ENCODE measurements at places on chromosomes 2 and 18.

DNA sequence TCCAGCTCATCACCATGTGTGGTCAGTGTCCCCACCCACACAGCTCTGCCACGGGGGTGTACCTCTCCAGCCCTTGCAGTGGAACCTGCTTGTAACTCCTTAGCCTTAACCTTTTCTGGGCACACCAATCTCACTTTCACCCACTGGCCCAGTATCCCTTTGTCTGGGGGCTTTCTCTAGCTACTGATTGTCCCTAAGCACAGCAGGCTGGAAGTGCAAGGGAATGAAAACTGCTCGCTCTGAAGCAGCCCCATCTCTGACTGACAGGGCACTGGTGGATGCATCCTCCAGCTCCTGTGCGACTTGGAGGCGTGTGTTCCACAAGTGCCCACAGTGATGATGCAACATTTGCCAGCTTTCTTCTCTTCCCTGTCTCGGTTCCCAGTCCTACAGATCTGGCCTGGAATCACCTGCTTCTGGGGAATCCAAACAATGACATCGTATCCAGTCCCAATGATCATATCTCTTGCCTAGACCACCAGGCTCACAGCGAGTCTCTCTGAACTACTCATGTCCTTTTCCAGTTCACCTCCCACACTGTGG is 33.6 kb downstream of the SCTR start:
- DNase-seq, result no peak

DNA sequence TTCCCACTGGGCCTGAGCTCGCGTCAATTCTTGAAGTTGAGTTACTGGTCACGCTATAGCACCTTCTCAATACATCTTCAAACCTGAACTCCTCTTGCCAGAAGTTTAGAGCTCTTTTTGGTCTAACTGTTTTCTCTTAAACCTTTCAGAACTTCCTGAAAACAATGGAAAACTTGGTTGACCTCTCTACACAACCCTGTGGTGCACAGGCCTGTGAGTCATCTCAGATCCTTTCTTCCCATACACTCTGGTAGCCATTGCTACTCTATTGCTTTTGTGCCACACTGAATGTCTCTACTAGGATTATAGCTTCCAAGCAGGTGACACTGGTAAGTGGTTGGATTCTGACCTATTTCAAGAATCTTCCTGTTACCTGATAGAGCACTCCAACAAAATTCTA is 321.5 kb upstream of the FSIP2 start:
- no peak for DNase-seq

- no peak for DNase-seq
These were observed 23.8 kb upstream of the TEX44 start for GRCh38 chr2:231568785-231569435.

- no peak for DNase-seq
These were observed 19.9 kb upstream of the RAB31 start for GRCh38 chr18:9688036-9688741.

GRCh38 chr2:167814881-167815718 is 432.3 kb downstream of the STK39 start:
- DNase-seq, result no peak

- no peak for DNase-seq
These were observed 1992.5 kb upstream of the PIK3C3 start for GRCh38 chr18:39962546-39962945.

- no peak for DNase-seq
These were observed 5.7 kb upstream of the C2orf80 start for GRCh38 chr2:208195531-208195930.

GRCh38 chr18:25517881-25518715 is 166.1 kb upstream of the ZNF521 start:
- no peak for DNase-seq

- DNase-seq, result peak; percentile 17
These were observed at the start of gene PDE11A for GRCh38 chr2:178072383-178073301. Gene PDE11A (minus strand): TSS chr2:178072777. CDS start chr2:178072437, 340 bp downstream.

- DNase-seq, result no peak
These were observed 174.1 kb downstream of the UXS1 start for GRCh38 chr2:106020032-106020431.

DNA sequence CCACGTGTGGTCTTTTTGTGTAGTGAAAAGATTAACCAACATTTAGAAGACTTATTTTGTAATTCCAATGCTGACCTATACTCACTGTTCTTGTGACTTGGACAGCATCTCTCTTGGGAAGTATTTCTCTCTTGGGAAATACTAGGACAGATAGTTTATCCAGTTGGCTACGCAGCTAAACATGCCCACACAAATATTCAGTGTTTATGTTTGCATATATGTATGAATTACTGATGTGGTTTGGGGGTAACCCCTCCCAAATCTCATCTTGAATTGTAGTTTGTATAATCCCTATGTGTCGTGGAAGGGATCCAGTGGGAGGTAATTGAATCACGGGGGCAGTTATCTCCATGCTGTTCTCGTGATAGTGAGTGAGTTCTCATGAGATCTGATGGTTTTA is 2062.3 kb upstream of the CELF4 start:
- no peak for DNase-seq

GRCh38 chr18:41119031-41119430 is 836.0 kb upstream of the PIK3C3 start:
- no peak for DNase-seq

DNA sequence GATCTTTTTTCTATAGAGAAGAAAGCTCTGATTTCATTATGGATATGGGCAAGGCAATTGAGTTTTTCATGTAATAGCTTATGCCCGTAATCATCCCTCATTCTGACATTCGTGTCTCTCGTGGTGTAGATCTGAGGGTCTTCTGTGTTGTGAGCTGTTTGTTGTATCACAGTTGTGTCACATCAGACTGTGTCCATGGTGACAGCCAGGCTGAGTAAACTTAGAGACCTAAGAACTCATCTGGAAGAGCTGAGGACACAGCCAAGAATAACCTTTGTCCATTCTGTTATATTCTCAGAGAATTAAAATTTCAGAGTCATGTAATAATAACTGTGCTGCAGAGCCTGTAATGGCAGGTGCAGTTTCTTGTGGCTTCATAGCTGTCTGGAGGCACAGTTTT is 116.5 kb downstream of the ATP9B start:
- DNase-seq, result no peak

DNA sequence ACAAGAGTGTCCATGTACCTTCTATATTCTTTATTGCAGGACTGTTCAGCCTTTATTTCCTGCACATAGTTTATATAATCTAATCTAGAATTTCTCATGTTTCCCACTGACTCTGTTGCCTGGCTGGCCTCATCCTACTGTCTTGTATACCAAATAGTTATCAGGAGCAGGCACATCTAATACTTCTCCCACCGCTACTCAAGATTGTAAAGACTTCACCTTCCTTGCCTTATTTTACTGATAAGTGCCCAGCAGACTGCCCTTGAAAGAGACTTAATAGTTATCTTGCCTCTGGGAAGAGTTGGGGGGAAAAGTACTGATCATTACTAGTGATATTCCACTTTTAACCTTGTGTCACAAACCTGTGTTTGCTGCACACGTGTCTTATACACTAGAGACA is 26.1 kb upstream of the AAK1 start:
- no peak for DNase-seq

- DNase-seq, result no peak
These were observed 9.1 kb downstream of the SCLY start for GRCh38 chr2:238069877-238070276.

- DNase-seq, result no peak
These were observed 482 bp downstream of the DLGAP1 start for GRCh38 chr18:4454537-4455112.

DNA sequence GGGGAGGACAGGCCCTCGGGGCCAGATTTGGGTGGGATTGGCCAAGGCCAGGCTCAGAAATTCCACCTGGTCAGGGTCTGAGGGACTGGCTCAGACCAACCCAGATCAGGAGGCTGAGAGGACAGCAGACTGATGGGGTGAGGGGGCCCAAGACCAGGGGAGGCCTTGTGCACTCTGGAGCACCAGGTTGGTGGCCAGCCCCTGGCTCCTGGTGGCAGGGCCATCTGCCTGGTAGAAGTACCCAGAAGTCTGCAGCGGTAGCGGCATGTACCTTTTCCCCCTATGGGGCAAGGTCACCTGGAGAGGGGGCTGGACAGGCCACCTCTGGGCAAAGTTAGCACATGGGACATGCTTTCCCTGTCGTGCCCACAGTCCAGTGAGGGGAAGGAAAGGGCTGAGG is 21.2 kb upstream of the ODC1 start:
- no peak for DNase-seq

- DNase-seq, result no peak
These were observed 91.0 kb upstream of the MCFD2 start for GRCh38 chr2:47006374-47007222.

DNA sequence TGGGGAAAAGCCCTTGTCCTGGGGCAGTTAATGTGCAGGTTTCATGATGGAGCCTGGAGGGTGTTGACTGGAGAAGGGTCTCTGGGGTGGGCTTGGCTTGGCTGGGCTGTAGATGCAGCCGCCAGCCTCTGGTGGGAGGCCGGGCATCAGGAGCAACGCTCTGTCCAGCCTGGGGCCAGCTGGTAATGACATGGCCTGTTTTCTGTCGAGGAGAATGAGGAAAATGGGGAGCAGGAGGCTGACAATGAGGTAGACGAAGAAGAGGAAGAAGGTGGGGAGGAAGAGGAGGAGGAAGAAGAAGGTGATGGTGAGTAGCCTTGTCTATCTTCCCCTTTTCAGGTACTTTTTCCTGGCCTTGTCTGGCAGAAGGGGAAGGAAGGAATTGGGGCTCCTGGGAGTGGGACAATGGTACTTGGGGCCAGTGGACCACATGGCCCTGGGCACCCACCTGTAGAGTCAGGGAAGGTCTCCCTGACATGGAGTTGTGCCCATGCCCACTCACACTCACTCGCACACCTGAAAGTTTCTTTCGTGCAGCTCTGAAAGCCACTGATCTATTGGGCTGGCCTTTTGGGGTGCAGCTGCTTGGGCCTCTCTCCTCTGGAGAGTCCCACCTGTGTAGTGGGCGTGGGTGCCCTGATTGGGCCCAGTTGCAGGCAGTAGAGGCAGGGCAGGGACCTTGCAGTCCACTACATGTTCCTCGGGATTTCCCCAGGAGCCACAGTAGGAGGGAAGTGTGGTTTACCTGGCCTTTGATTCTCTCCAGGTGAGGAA is 3.5 kb downstream of the PTMA start:
- no peak for DNase-seq
